CD4-positive, alpha-beta T cell treated with Interleukin-15 for 1 hour (primary cell): ENCODE measurements at places on chromosomes 1 and 21.

- DNase-seq = no peak
Measured at GRCh38 chr1:169141356-169141755, 34.9 kb downstream of the ATP1B1 start.

DNA sequence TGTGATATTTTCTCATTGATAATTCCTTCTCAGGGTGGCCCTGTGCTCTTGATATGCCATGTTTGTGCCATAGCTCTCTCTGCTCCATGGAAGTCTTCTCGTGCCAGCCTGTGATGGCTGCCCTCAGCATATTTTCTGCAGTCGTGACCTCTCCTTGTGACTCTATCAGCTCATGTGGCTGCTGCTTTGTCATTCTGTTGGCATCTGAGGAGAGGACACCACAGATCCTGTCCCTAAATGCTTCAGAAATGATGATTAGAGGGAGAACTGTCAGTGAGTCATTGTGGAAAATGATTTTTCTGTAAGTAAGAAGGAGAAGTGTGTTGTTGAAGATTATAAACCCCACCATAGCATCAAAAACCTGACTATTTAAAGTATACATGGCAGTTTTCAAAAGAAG is 286.0 kb downstream of the ADGRL2 start:
- DNase-seq = no peak

GRCh38 chr1:177183836-177184235 is 13.1 kb downstream of the BRINP2 start:
- no peak for DNase-seq

DNA sequence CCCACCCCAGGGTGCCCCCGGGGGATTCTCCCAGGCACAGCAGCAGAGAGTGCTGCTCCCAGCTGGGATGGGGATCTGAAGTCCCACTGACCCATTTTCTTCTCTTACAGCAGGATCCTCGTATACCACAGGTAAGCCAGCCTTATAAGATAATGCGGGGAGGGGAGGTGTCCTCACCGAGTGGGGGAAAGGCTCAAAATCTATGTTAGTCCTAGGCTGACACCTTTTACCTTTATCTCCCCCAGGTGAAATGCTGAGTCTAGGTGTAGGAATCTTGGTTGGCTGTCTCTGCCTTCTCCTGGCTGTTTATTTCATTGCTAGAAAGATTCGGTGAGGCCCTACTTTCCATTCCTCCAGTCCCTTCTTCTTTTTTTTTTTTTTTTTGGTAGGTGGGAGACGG is 5.3 kb downstream of the APH1A start:
- DNase-seq = no peak

- no peak for DNase-seq
Measured at GRCh38 chr21:40568807-40569206, 278.2 kb downstream of the DSCAM start.

DNA sequence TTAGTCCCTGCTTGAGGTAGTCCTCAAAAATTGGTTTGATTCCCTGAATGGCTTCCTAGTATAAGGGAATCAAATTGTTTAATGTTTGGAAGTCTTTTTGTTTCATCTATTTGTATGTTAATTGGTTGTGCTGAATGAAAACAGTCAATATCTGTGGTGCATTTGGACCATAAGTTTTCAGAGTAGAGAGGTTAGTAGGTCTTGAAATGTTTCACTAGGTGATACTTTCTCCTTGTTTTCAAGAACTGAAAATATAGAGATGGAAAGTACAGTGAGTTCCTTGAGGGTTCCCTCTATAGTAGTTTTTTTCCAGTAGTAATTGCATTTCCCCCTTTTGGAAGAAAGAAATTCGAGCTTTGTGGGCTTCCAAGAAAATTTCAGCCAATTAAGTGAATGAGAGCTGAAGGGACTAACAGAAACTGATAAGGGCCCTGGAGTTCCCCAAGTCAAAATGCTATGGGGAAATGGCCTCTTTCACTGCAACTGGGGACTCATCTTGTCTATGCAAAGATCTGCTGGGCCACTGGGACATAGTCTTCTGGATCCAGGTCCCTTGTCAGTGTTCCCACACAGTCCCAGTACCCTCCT is 18.6 kb upstream of the CEP350 start:
- no peak for DNase-seq
